ENCODE measurements at places on chromosomes 2 and 18.

- ATAC-seq, result peak; percentile 45
These were observed 8.2 kb downstream of the GDF7 start for GRCh38 chr2:20674974-20675679.

DNA sequence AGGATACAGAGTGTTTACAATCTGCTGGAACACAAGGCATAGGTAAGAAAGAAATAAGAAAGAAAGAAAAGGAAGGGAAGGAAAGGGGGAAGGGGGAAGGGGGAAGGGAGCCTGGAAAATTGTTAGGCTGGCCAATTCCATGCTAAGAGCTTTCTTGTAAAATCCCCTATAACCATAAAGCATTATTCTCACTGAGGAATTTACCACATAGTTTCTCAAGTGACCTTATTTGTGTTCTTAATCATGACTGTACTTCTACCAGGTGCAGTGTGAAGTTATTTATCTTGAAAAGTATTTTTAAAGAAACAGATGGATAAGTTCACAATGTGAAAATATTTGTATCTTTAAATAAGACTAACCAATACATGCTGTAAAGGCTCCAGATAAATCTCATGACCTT is 39.2 kb upstream of the KIDINS220 start:
- no peak for ATAC-seq

DNA sequence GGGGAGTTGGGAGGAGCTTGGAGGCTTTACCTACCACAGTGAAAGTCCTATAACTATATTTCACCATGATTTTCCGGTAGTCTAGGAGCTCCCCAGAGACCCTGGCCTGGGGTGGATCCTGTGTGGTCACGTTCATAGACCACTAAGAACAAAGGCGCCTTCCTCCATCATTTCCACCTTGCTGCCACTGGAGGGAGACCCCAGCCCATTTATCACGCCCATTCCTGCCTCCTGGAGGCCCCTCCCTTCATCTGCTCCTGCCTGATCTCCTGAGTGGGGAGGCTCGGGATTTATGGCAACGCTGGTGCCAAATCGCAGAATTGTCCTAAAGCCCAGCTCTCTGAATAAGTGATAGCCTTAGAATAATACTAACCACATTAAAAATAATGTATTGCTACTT is 507.6 kb upstream of the SPHKAP start:
- no peak for ATAC-seq

DNA sequence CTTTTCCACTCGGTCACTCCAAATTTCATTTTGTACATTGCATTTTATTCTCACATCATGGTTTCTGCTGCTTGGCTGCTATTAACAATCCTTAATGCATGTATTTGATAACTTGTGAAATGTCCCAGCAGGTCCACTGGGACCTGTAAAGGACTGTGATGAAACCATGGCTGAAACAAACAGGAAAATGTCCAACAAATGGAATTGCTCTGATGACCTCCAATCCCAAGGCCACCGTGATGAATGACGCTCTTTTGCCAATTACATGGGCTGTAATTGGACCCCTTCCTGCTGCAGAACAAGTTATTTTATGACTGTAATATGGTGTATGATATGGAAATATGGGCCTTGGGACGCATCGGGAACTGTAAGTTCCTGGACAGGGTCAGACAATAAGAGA is 224.2 kb upstream of the CXCR4 start:
- no peak for ATAC-seq

DNA sequence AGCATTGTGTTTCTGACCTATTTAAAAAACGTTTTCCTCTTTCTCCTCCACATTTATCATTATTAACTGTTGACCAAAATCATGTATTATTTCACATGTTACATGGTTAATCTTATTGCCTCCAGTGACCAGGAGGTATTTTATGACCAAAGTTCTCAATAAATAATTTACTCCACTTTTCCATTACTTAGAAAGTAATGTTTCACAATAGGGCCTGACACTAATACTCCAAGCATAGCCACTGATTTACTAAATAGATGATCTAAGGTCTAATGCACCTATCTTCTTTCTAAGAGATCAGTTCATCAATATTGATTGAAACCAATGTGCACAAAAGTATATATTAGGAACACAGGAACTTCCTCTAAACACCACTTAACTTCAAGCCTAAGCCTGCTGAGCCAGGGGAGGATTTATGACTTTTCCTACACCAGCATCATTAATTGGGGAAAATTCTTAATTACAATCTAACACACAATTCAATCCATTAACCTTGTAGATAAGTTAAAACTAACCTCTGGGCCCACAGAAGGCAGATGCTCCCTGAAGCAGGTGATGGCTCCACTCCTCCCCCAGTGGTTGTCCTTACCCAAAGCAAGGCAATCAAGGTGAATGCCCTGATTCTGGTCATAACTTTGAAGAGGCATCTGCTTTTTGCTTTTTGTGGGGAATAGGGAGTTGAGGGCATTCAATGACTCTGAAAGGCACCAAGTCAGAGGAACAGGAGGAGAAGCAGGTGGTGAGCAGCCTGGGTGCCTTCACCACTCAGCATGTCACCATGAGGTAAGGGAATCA is 33.9 kb downstream of the RBMS1 start:
- no peak for ATAC-seq

DNA sequence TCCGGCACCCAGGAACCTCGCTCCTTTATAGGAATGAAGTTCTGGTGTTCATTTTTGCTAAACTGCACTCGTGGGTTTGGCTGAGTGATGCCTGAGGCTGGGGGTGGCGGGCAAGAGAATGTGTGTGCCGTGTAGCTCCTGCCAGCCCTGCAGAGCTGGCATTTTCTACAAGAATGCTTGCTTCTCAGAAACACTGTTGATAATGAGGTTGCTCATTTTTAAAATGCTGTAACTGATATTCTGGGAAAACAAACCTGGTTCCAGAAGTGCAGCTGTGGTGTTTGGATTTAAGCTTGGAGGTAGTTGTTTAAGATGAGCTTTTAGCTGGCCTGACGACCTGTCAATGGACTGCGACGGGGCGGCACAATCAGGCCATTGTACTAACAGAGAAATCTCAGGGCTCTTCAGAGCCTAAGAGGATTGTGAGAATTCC is 511.9 kb upstream of the TNP1 start:
- no peak for ATAC-seq

- no peak for ATAC-seq
These were observed 671.9 kb upstream of the CHAC2 start for GRCh38 chr2:53095664-53096063.

- ATAC-seq, result peak; percentile 76
These were observed 24.0 kb downstream of the IL1B start for GRCh38 chr2:112812318-112813267.

- peak; percentile 70 for ATAC-seq
These were observed 177.6 kb downstream of the BABAM2 start for GRCh38 chr2:28068088-28068487.

DNA sequence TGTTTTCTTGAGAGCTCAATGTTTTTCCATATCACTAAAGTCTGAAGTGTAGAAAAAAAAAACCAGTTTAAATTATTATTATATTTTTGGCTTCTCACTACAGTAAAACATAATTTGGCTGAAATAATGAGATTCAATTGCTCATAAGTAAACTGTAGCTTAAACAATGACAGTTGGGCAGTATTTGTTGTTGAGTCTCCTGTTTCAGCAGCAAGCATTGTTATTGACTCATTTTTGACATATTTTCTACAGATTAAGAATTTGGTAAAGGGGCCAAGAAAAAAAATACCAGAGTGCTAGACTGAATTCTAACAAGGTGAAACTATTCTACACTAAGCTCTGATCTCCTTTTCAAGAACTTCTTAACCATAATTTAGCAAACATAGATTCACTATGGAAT is 2070.4 kb upstream of the CELF4 start:
- ATAC-seq, result no peak

DNA sequence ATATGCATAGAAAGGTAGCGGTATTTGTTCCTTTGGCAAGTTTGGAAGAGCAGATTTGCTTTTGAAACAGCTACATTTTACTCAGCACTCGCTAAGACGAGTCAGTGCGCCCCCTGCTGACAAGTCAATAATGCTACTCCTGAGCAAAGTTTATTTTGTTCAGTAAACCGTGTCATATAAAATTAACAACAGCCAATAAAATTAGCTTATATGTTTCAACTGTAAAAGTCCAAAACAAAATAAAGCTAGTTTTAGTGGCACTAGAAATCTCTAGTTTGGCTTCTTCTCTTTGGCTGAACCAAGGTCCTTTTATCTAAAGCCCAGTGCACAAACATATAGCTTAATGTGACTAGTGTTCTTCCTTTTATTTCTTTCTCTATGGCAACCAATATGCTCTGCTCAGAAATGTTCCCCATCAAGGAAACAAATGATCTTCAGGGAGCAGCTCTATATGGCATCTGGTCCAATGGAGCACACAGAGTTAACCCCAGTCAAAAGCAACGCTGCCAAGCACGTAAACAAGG is 4.2 kb upstream of the POU3F3 start:
- ATAC-seq, result peak; percentile 33

DNA sequence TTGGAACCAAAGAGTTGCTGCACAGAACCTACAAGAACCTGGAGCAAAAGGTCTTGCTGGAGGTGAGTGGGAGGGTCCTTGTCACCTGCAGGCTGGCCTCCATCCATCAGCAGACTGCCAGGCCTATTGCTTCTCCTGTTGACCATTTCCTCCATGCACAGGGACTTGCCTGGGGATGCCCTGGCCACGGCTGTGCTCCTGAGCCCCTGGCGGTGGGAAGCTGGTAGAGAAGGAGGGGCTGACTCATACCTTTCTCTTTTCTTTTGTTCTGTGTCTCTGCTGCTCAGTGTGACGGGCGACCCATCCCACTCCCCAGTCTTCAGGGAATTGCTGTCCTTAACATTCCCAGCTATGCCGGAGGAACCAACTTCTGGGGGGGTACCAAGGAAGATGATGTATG is 102.6 kb downstream of the DGKD start:
- no peak for ATAC-seq

DNA sequence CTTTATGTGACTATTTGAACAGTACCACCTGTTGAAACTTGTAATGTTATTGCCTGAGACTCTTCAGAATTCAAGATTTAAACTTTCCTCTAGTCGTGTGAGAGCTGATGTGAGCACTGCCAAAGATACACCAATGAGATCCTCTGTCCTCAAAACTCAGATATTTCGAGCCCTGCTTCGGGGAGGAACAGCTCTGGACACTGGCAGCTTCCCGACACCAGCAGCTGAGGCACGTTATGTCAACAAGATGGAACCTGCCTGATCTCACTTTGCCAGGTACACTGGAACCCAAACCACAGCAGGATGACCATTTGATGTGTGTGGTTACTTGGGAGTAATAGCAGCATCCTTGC is 319.9 kb upstream of the RBMS1 start:
- ATAC-seq, result no peak

- ATAC-seq, result no peak
These were observed 46.6 kb downstream of the HDAC4 start for GRCh38 chr2:239354132-239354790.

GRCh38 chr2:229003256-229003655 is 267.8 kb downstream of the PID1 start:
- no peak for ATAC-seq

- no peak for ATAC-seq
These were observed 46.5 kb downstream of the TMEFF2 start for GRCh38 chr2:192148241-192148619.

DNA sequence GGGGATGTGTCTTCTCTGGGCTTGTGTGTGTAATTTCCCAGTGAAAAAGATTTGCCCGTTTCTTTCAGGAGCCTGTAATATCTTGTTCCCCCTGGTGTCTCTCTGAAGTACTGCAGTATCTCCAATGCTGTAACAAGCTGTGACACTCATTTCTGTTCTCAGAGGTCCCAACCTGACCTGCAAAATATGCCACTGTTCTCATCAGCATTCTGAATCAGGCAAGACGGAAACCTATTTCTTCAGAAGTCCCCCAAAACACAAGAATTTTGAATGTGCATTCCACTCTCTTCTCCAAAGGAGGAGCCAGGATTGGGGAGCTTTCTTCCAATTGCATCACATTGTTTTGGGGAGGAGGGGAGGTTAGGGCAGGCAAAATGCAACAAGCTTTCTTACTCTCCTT is 77.0 kb upstream of the CNGA3 start:
- peak; percentile 71 for ATAC-seq

- no peak for ATAC-seq
These were observed 476.3 kb downstream of the TRIB2 start for GRCh38 chr2:13193075-13193474.

GRCh38 chr2:180124273-180125139 is 117.4 kb upstream of the CWC22 start:
- peak; percentile 60 for ATAC-seq

GRCh38 chr2:25310965-25311864 is 30.5 kb downstream of the DNMT3A start:
- ATAC-seq, result peak; percentile 70

DNA sequence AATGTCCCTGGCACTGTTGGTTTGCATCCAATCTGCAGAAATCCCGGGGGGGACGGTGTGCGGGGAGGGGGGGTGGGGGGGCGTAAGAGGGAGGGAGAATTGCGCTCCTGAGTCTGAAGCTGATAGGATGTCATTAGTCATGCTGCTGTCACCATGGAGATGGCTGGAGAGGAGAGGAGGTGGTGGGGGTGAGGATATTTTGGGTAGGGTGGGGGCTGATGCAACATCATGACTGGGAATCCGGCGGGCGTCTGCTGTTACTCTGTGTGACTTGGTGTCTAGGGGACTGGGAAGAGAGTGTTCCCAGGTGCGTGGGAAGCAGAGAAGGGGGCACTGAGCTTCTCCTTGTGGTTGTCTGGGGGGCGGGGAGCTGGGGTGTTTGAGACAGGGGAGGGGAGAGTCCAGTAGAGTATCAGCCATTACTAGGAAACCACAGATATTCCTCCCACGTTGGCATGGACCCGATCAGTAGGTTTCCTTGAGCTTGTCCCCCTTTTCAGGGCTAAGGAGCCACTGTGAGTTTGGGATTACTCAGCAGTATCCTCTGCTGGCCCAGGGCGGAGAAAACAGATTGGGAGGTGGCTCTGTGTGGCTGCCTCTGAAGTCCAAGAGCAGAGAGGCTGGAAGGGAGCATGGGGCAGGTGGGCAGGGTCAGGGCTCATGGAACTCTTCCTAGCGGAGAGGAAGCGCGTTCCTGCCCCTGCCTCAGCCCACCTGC is 18.9 kb downstream of the TET3 start:
- ATAC-seq, result no peak

GRCh38 chr2:171401947-171402346 is 31.8 kb downstream of the METTL8 start:
- no peak for ATAC-seq

- ATAC-seq, result no peak
These were observed 38.2 kb downstream of the BOLA3 start for GRCh38 chr2:74109551-74109950.
